ENCODE measurements at places on chromosomes 6 and 20. TPM values are rescaled to one million over a fixed set of nuclear protein-coding genes. Genes with fewer than 3 reads are reported as not detected.

DNA sequence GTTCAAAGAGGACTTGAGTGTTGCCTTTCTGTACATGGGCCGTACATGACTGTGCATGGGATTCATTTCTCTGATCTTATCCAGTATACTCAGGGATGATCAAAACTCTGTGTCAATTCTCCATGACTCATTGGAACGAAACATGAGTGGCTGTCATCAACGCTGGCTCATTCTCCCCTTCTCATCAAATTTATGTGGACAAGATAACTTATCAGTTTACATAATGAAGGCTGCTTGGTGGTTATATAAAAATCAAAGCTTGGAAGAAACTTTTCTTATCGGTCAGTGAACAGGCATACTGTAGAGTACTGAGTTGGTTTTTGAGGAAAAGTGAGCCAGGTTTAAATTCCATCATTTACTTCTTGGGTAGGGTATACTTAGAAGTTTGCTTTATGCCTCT lies 24.9 kb downstream of the CRISP1 start:
- DNase-seq: no peak

- peak; percentile 58 for DNase-seq
Observed at GRCh38 chr6:46098678-46099077, 31.1 kb upstream of the ENPP4 start.

GRCh38 chr6:105374010-105374420 lies 28.9 kb downstream of the PREP start:
- DNase-seq: no peak

The COL21A1 gene
- 0.65 TPM for total RNA-seq

GRCh38 chr20:1327241-1327653 lies 1.7 kb downstream of the SDCBP2 start:
- no peak for DNase-seq

- no peak for DNase-seq
Observed at GRCh38 chr6:166286839-166287271, 21.3 kb downstream of the PRR18 start.

GRCh38 chr20:46541229-46541935 lies 9.1 kb downstream of the OCSTAMP start:
- no peak for DNase-seq

The STMND1 gene
- total RNA-seq: not detected
